ENCODE measurements at places on chromosomes 5 and 9. TPM values are rescaled to one million over a fixed set of nuclear protein-coding genes. Genes with fewer than 3 reads are reported as not detected.

ANKRD34B gene
- not detected for total RNA-seq

CDH6 gene
- total RNA-seq: 14.0 TPM

INSYN2B gene
- 4.2 TPM for total RNA-seq

FBLL1 gene
- total RNA-seq: not detected

PCDHGA5 gene
- total RNA-seq: 12.0 TPM

CCDC152 gene
- 3.1 TPM for total RNA-seq

LPAR1 gene
- total RNA-seq: 210 TPM

PCDHB9 gene
- 7.5 TPM for total RNA-seq

ANKRD31 gene
- 0.30 TPM for total RNA-seq

MINAR2 gene
- not detected for total RNA-seq

MZB1 gene
- total RNA-seq: not detected

DNA sequence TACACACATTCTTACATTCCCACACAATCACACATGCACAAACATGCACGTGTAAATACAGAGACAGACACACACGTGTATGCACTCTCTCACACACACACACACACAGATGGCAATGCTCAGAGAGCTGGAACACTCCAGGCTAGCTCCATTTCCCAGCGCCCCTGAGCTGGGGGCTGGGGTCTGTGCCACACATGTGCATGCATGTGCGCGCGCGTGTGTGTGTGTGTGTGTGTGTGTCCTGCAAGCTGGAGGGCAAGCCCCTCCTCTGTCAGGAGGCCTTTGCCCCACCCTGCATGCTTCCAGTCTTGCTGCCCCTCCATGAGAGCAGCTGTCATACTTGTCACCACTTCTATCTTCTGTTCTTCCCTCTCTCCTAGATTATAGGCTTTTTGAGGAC is 16.6 kb upstream of the S1PR3 start:
- no peak overlapping the region for H3K27ac ChIP-seq
- no peaks in the 10 kb centered on the region for H3K27me3 ChIP-seq
- H3K4me3 ChIP-seq: no peak overlapping the region
- no peak for DNase-seq
- H3K36me3 ChIP-seq: no peaks in the 10 kb centered on the region

DNA sequence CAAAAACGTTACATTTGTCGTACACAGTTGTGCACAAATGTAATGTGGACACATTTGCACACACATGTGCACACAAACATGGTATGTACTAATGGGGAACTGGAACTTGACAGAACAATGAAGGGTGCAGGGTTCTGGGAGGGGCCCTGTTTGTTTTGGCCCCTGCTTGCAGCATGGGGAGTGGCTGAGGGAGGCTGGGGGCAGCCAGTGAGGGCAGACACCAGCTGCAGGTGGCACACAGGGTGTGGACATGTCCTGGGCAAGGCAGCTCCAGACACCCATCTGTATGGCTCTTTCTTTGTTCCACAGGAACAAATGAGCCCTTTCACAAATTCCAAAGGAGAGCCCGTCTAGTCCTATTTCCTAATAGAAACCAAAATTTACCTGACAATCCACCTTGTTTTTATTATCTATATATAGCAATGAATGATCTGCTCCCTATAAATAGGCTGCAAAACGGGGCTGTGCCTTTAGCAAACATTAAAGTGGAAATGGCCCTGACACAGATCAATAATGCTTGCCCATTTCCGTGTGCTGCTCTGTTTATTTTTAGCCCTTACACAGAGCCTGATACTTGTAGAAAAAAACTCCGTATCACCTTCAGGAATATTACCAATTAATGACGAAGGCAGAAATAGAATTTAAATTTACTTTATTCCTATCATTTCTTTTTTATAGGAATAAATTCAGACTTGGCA is 26.4 kb downstream of the MARCHF3 start:
- H3K4me1 ChIP-seq: no peaks in the 10 kb centered on the region
- no peak overlapping the region for H3K4me3 ChIP-seq
- H3K27me3 ChIP-seq: no peaks in the 10 kb centered on the region
- DNase-seq: no peak
- H3K27ac ChIP-seq: no peak overlapping the region

DNA sequence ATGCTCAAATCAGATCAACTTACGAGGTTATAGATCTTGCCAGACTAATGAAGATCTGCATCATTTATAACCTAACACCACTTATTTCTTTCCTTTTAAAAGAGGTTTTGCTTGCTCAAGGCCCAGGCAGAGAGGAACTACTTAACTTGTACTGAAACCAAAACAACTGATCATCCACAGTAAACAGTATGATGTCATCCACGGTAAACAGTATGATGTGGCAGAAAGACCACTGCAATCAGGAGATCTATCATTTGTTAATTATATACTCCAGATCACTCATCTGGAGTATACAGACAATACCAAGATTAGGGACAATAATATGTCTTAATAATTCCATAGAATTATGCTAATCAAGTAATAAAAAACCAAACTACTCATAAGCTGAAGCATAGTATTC is 116.8 kb downstream of the ADAMTS6 start:
- H3K27ac ChIP-seq: peak overlapping the region; percentile 86
- H3K36me3 ChIP-seq: no peaks in the 10 kb centered on the region
- H3K4me3 ChIP-seq: no peak overlapping the region
- DNase-seq: no peak
- H3K4me1 ChIP-seq: peaks cover 21% of the 10 kb centered on the region

DNA sequence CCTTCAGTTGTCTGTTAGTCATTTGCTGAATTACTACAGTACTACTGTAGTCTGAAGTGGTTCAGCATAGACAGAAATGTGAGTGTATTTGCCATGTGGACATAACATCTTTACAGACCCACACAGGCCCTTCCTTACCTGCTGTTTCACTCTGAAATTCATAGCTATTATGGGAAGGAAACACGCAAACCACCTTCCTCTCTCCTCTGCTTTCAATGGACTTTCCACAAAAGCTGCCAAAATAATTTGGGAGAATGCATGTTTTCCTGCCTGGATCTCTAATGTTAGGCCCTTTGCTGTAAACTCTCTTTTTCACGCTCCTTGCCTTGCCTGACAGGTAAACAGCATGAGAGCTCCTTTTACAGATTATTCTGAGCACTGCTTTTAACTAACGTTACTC is 294.0 kb downstream of the GLIS3 start:
- no peaks in the 10 kb centered on the region for H3K36me3 ChIP-seq
- no peak for DNase-seq
- no peaks in the 10 kb centered on the region for H3K27me3 ChIP-seq
- no peak overlapping the region for H3K27ac ChIP-seq
- no peak overlapping the region for H3K4me3 ChIP-seq
- H3K4me1 ChIP-seq: no peaks in the 10 kb centered on the region

DNA sequence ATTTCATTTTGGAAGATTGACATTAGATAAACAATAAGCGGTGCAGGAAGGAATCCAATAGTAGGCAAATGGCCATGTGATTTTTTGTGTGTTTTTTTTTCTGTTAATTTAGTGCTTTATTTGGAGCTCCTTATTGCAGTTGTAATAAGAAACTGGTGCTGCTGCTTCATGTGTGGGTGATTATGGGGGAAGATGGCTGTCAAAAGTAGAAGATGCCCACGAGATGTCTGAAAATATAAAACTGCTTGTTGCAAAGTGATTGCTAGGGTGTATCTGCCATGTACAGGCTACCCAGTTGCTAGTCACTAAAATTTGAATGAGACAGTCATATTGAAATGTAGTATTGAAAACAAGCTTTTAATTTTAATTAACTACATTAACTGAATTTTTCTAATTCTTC is 216.7 kb upstream of the FTMT start:
- H3K27ac ChIP-seq: no peak overlapping the region
- no peaks in the 10 kb centered on the region for H3K4me1 ChIP-seq
- DNase-seq: no peak
- no peaks in the 10 kb centered on the region for H3K27me3 ChIP-seq
- no peaks in the 10 kb centered on the region for H3K36me3 ChIP-seq

DNA sequence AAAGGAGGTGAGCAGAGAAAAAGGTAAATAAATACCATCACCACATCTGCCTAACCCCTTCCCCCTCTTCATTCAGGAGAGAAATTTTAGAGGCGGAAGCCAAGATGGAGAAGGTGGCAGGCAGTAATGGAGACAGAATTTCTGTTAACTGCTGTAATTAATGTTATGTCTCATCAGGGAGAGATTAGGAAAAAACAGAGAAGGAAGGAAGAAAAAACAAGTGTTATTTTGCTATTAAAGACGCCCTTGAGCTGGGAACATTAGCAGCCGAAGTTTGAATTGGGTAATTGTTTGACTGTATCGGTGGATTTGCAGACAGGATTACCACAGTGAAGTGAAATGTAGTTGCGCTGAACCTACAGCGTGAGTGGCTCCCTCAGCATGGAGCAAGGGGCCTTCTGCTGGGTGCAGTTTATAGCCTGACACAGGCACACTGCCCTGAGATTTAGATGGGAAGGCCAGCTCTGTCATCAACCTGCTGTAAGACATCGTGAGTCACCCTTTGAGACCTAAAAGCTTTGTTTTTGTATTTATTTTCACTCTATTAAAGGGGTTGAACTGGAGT is 136.3 kb downstream of the ASTN2 start:
- no peaks in the 10 kb centered on the region for H3K36me3 ChIP-seq
- no peaks in the 10 kb centered on the region for H3K27me3 ChIP-seq
- H3K4me3 ChIP-seq: no peak overlapping the region
- no peak overlapping the region for H3K27ac ChIP-seq
- no peaks in the 10 kb centered on the region for H3K4me1 ChIP-seq

DNA sequence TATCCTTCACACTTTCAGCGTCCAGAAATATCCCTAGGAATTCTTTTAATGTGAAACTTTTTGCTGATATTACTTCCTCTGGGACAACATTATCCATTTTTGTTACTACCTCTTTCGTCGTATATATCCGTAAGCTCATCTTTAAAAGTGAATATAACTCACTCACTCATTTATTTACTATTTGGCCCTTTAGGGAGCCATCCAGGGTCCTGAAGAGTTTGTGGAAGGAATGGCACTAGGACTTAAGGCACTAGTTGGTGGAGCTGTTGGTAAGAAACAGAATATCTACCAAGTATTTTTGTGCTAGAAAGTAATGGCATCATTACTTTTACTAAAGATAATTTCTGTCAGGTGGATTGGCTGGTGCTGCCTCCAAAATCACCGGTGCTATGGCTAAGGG is 192.7 kb downstream of the VPS13A start:
- no peaks in the 10 kb centered on the region for H3K27me3 ChIP-seq
- H3K4me1 ChIP-seq: no peaks in the 10 kb centered on the region
- no peaks in the 10 kb centered on the region for H3K36me3 ChIP-seq
- DNase-seq: no peak

GRCh38 chr9:85401998-85402397 is 339.8 kb downstream of the AGTPBP1 start:
- no peak for DNase-seq
- no peak overlapping the region for H3K4me3 ChIP-seq
- no peaks in the 10 kb centered on the region for H3K36me3 ChIP-seq
- H3K27me3 ChIP-seq: no peaks in the 10 kb centered on the region

- DNase-seq: no peak
- no peaks in the 10 kb centered on the region for H3K4me1 ChIP-seq
- no peaks in the 10 kb centered on the region for H3K27me3 ChIP-seq
- H3K4me3 ChIP-seq: no peak overlapping the region
- H3K36me3 ChIP-seq: no peaks in the 10 kb centered on the region
Measured at GRCh38 chr5:134515801-134516200, 9.7 kb upstream of the JADE2 start.

DNA sequence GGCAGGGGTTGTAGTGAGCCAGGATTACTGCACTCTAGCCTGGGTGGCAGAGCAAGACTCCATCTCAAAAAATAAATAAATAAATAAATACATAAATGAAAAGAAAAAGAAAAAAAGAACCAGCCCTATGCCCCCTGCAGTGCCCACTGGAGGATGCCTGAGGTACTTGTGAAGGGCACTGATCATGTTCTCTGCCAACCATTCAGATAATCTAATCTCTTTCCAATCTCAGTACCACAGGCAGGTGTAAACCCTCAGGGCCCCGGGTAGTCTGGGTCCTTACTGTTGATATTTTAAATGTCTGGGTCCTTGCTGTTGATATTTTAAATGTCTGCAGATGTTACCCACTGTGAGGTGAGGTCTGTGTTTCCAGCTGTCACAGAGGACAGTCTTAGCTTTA is 321.8 kb upstream of the ADCY2 start:
- no peaks in the 10 kb centered on the region for H3K4me1 ChIP-seq
- H3K27ac ChIP-seq: no peak overlapping the region
- H3K4me3 ChIP-seq: no peak overlapping the region
- no peaks in the 10 kb centered on the region for H3K36me3 ChIP-seq

- H3K4me1 ChIP-seq: peaks cover 4% of the 10 kb centered on the region
- no peaks in the 10 kb centered on the region for H3K36me3 ChIP-seq
- H3K27me3 ChIP-seq: no peaks in the 10 kb centered on the region
Measured at GRCh38 chr9:104842698-104843097, 78.8 kb downstream of the NIPSNAP3B start.

GRCh38 chr5:132800545-132800944 is 12.6 kb upstream of the SOWAHA start:
- no peaks in the 10 kb centered on the region for H3K36me3 ChIP-seq
- H3K27ac ChIP-seq: peak overlapping the region; percentile 32
- no peak overlapping the region for H3K4me3 ChIP-seq
- H3K27me3 ChIP-seq: peaks cover 13% of the 10 kb centered on the region

DNA sequence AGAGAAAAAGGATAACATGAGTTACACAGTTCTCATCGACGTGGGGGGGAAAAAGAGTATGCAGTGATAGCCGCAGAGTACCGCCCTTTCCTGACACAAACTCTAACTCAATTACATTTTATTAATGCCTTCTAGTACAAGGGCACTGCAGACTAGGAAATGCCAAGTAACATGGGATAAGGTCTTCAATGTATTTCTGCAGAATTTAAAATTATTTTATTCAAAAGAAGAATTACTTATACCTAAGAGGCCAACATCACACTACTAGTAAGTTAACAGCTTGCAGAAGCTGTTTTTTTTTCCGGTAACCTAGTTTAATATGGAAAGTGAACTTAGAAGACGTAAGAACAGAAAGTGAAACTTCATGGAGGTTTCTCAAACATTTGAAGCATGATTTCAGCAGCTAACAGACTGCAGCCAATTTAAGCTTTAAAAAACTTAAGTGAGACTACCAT is 3.9 kb downstream of the SETX start:
- peak overlapping the region; percentile 28 for H3K27ac ChIP-seq
- DNase-seq: no peak
- H3K4me3 ChIP-seq: no peak overlapping the region
- H3K36me3 ChIP-seq: peaks cover 2% of the 10 kb centered on the region

DNA sequence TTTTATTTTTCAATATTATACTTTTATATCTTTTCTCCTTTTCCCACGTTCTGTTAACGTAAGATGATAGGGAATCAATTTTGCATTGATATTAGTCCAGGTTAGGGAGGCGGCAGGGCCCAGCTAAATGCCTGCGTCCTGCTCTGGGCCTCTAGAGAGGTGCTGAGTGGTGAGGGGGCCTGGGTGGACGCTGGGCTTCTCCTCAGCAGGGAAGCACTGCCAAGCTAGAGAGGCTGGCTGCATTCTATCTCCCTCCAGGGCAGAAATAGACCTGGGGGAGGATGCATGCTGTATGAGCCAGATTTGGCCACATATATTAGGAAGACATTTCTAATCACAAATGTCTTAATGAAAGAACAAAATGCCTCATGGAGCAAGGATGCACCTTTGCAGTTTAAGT is 43.6 kb upstream of the NKX2-5 start:
- H3K27ac ChIP-seq: no peak overlapping the region
- no peaks in the 10 kb centered on the region for H3K36me3 ChIP-seq
- DNase-seq: no peak
- H3K4me3 ChIP-seq: no peak overlapping the region
- H3K4me1 ChIP-seq: peaks cover 4% of the 10 kb centered on the region

- DNase-seq: no peak
- H3K27me3 ChIP-seq: no peaks in the 10 kb centered on the region
- no peaks in the 10 kb centered on the region for H3K4me1 ChIP-seq
- no peak overlapping the region for H3K4me3 ChIP-seq
Measured at GRCh38 chr5:143229896-143230675, 173.4 kb downstream of the NR3C1 start.
